ENCODE measurements at places on chromosomes 13 and 19. TPM values are rescaled to one million over a fixed set of nuclear protein-coding genes. Genes with fewer than 3 reads are reported as not detected.

Gene LGI4
- total RNA-seq, result 1.2 TPM

Gene CEACAM8
- 2.1 TPM for total RNA-seq

Gene FUT6
- total RNA-seq, result 2.6 TPM

Gene CEBPA
- 95.5 TPM for total RNA-seq

Gene ZNF20
- total RNA-seq, result 1.8 TPM

Gene DCT
- 0.08 TPM for total RNA-seq

Gene CERS4
- total RNA-seq, result 55.6 TPM

Gene STXBP2
- total RNA-seq, result 32.7 TPM

Gene F10
- 85.3 TPM for total RNA-seq

Gene CTU1
- total RNA-seq, result 3.4 TPM

Gene RYR1
- 0.33 TPM for total RNA-seq

Gene CGB8
- total RNA-seq, result not detected

Gene RXFP2
- not detected for total RNA-seq

Gene RFPL4A
- total RNA-seq, result not detected

Gene CCDC70
- total RNA-seq, result not detected

Gene MATK
- 7.0 TPM for total RNA-seq

Gene GARIN5A
- total RNA-seq, result 0.42 TPM

Gene ZNF439
- 2.0 TPM for total RNA-seq

Gene ONECUT3
- total RNA-seq, result not detected

Gene ZNF69
- 12.0 TPM for total RNA-seq

Gene ZNF460
- total RNA-seq, result 36.4 TPM

Gene SERPINE3
- not detected for total RNA-seq

Gene ZNF772
- total RNA-seq, result 11.1 TPM

Gene KLC3
- 0.08 TPM for total RNA-seq

Gene ZNF730
- 0.08 TPM for total RNA-seq

Gene B3GLCT
- 2.4 TPM for total RNA-seq

Gene GAS6
- 3.2 TPM for total RNA-seq

Gene RNF17
- 0.14 TPM for total RNA-seq

Gene LILRA1
- 1.4 TPM for total RNA-seq

Gene LINGO3
- 0.05 TPM for total RNA-seq

Gene OR10H1
- not detected for total RNA-seq

Gene UNC13A
- total RNA-seq, result not detected

Gene IL4I1
- 0.75 TPM for total RNA-seq

Gene ZNF626
- 4.2 TPM for total RNA-seq

Gene FGF9
- 0.05 TPM for total RNA-seq

Gene HCN2
- total RNA-seq, result 0.17 TPM

Gene PCDH8
- total RNA-seq, result not detected

Gene ZNF555
- total RNA-seq, result 2.4 TPM

Gene DENND1C
- 1.1 TPM for total RNA-seq

Gene INSL3
- not detected for total RNA-seq

Gene VWA8
- 50.3 TPM for total RNA-seq

Gene OR7A5
- not detected for total RNA-seq

Gene RCBTB1
- 9.0 TPM for total RNA-seq

Gene KLK1
- not detected for total RNA-seq

Gene ZNF780A
- 11.7 TPM for total RNA-seq

Gene TM9SF2
- 112 TPM for total RNA-seq

Gene ZNF28
- 2.7 TPM for total RNA-seq

Gene C5AR2
- total RNA-seq, result 2.8 TPM

Gene TTC9B
- total RNA-seq, result not detected

Gene KCNRG
- 2.1 TPM for total RNA-seq

Gene ZNF564
- 8.3 TPM for total RNA-seq

Gene IGFL2
- not detected for total RNA-seq

Gene PTOV1
- 38.0 TPM for total RNA-seq

Data from liver (tissue), 10 donors.